Stimulated activated CD8-positive, alpha-beta memory T cell treated with anti-CD3 and anti-CD28 coated beads, Interleukin-4, amount 100 ng/mL, for 1 hour (primary cell): ENCODE measurements at places on chromosomes 4 and X.
A peak's percentile ranks its signal among the peaks of the same experiment; 100 is the strongest.

DNA sequence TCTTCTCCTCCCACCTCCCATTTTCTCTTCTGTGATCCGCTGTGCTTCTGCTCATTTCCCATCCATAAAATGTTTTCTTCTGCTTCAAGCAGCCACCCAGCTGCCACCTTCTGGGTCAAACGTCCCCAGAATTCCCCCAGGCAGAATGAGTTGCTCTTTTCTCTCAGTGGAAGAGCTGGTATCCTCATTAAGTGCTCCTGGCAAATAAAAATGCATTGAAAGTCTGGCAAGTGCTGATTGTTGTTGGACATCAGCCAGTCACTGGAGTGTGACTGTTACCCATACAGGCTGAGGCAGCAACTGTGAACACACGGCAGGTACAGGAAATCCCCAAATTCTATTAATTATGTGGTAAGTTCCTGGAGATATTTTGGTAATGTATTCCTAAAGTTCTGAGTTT lies 52.6 kb downstream of the LIMCH1 start:
- DNase-seq, result no peak

- no peak for DNase-seq
Observed at GRCh38 chrX:102958794-102959193, 21.7 kb downstream of the RAB40AL start.

DNA sequence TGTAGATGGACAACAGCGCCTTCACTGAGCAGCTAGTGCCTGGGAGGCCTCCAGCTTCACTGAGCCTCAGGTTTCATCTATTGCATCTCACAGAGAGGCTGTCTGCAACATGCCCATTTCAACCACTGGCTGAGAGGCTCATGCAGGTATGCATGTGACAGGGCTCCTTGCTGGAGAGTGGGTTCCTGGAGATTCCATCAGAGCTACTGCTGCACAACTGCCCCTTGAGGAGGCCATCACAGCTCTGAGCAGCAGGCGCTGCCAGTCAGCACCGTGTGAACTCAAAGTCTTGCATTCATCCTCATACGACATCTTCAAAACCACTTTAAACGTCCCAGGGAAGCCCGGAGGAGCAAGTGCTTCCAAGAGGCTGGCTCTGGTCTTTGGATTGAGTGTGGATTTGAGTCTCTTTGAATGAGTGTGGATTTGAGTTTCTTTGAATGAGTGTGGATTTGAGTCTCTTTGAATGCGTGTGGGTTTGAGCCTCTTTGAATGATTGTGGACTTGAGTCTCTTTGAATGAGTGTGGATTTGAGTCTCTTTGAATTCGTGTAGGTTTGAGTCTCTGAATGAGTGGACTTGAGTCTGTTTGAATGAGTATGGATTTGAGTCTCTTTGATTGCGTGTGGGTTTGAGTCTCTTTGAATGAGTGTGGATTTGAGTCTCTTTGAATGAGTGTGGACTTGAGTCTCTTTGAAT lies 8.7 kb downstream of the P2RY8 start:
- no peak for DNase-seq

DNA sequence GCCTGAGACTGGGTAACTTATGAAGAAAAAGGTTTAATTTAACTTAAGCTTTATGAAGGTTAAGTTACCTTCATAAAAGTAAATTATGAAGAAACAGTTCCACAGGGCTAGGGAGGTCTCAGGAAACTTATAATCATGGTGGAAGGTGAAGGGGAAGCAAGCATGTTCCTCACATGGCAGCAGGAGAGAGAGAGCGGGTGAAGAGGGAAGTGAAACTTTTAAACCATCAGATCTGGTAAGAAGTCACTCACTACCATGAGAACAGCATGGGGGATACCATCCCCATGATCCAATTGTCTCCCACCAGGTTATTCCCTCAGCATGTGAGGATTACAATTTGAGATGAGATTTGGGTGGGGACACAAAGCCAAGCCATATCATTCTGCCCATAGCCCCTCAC lies 944.7 kb upstream of the NDST4 start:
- no peak for DNase-seq

- DNase-seq, result no peak
Observed at GRCh38 chr4:3250956-3251690, 2.2 kb downstream of the MSANTD1 start.

DNA sequence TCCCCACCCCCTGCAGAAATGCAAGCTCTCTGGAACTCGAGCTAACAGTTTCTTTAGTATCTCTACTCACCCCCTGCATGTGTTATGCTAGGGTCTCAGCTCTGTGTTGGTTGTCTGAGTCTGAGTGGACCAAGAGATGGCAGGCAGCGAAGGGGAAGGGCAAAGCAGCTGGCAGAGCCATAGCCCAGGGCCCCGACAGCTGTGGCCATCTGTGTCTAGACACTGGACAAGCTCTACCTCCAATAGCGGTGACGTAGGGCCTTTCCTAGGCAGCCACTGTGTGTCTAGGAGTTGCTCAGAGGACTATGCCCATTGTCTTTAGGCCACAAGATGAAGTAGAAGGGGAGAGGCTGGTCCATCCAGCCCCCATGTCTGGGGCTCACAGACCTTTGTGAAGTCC lies 79.2 kb downstream of the EFNB1 start:
- DNase-seq, result no peak

GRCh38 chr4:143384381-143384994 lies 47.8 kb downstream of the GAB1 start:
- no peak for DNase-seq

GRCh38 chrX:23263892-23264291 lies 70.8 kb upstream of the PTCHD1 start:
- DNase-seq, result no peak

DNA sequence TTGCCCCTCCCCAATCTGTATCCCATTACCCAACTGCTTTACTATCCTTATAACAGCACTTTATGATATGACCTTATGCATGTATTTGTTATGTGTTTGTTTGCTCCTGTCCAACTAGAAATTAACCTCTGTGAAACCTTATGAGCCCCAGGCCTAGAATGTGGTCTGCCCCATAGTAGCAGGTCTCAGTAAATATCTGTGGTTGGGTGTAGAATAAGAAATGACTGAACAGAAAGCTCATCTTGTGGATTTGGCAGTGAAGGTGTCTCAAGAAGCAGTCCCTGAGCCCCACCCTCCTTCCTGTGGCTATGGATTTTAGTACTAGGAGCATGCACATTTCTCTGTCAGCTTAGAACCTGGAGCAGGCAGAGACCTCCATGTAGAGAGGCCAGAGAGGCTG lies 229.0 kb upstream of the LCORL start:
- DNase-seq, result no peak

GRCh38 chr4:184400375-184400870 lies 73.9 kb downstream of the IRF2 start:
- DNase-seq, result no peak

DNA sequence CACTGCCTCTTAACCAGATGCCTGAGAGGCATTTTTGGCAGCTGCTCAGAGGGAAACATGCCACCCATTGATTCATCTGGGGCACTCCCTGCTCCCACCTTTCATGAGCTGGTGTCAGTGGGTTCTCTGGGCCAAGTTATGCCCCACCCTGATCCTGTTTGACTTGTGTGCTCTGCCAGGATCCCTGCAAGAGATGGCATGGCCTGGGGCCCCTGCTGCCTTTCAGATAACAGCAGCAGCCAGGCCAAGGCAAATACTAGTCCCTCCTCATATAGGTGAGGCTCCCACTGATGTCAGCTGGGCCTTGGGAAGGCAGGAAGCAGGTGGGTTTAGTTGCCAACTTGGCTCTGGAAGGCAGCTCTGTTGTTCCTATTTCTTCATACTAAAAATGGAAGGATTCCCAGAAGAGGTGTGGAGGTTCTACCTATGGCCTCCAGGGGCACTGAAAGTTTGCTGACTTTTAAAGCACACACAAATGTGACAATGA lies 192.9 kb upstream of the RBPJ start:
- no peak for DNase-seq

DNA sequence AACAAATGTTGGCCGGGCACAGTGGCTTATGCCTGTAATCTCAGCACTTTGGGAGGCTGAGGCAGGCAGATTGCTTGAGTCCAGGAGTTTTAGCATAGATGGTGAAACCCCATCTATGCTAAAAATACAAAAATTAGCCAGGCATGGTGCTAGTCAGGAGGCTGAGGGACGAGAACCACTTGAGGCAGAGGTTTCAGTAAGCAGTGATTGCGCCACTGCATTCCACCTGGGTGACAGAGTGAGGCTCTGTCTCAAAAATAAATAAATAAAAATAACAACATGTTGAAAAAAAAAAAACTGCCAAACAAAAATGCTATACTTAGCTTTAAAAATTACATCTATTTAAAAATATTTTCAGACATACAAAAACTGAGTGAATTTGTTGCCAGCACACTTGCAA lies 374.2 kb upstream of the SMIM31 start:
- no peak for DNase-seq

- no peak for DNase-seq
Observed at GRCh38 chrX:103941201-103941975, 21.0 kb upstream of the TMSB15B start.

DNA sequence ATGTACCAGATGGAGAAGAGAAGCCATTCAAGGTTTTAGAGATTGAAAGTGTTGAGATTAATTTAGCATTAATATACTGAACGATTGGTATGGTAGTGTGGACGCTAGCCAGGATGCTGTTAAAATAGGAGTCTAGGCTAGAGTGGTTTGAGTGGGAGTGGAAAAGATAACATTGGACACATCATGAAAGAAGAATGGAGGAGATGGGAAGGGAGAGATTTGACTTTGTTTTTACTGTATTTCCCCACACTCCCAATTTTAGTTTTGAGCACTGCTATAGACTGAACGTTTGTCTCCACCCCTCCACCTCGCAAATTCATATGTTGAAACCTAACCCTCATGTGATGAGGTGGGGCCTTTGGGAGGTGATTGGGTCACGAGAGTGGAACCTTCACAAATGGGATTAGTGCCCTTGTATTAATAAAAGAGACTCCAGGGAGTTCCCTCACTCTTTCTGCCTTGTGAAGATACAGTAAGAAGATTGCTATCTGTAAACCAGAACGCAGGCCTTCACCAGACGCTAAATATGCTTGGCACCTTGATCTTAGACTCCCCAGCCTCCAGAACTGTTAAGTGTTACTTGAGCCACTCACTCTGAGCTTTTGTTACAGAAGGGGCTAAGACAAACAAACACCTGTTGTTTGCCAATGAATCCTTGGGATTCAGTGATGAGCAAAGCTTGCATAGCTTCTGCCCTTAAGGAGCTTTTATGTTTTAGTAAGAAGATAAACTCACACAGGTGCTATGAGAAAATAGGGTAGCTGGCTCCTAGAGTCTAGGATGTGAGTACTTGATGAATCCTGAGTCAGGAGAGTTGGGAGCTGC lies 25.8 kb downstream of the USP9X start:
- DNase-seq, result no peak

GRCh38 chrX:151680805-151681204 lies 14.5 kb upstream of the PRRG3 start:
- DNase-seq, result peak; percentile 7

DNA sequence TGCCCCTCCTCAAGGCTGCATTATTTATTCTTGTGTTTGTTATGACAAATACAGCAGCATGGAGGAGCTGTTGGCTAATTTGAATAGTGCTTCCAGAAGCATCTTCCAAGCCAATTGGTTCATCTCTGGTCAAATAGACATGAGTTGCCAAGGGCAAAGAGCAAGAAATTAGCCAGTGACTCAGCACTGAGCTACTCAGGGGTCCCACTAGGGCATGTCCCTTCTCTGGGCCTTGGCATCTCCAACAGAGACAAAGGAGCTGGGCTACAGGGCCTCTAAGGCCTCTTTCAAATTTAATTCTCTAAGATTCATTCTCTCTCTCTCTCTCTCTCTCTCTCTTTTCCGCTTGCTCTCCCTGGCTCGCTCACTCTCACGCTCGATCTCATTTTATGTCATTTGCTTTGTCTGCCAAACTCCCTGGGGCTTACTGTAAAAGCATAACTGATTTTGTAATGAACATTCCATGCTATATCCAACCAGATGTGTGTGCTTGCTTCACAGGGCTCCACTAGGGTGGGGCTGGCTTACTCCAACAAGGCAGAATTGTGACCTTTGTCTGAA lies 86.7 kb upstream of the MAGEA4 start:
- DNase-seq, result no peak

DNA sequence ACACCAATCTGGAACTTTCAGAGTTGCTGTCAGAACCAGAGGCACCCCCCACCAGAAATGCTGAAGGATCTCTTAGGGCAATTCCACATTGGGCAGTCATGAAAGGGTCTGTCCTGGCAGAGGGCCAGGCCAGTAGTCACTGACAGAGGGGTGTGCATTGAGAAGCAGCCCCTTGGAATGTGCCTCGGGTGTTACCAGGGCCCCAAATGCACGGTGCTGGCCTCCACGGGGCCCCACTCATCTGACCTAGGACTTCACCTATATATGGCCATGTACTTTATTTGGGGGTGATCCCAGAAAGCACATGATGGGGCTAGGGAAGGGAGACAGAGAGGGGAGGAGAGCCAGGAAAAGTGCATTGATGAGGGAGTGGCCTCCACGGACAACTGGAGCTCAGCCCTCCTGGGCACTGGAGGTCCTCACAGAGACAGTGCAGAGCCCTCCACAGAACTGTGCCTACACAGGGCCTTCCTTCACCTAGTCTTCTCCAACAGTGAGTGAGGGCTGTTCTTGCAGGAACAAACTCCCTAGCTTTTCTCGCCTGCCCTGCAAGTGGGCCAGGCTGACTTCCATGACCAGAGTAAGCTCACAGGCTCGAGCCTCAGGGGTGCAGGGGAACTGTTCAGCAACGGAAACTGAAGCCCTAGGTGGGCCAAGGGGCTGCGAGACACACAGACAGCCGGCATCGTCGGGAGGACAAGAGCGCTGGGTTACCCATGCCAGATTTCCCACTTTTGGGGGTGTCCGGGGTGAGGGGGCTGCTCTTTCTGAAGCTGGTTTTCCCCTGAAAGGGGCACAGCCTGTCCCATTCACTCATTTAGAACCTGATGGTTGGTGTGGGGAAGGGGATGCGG lies 136.2 kb downstream of the HMX1 start:
- no peak for DNase-seq

DNA sequence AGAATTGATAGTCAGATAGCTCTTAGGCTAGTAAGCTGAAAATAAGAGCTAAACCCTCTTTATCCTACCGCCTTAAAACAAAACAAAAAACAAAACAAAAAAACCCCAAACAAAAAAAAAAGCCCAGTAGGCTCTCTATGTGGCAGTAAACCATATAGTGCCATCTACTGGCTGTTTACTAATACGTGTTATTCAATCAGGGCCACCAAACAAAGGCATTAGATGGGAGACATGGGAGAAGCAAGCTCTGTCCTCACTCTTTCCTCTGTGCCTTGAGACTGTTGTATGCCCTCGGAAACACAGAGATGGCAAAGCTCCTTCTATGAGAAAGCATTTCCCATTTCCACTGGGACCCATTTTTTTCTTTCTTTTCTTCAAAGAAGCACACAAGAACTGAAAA lies 148.8 kb upstream of the MID1 start:
- DNase-seq, result no peak

DNA sequence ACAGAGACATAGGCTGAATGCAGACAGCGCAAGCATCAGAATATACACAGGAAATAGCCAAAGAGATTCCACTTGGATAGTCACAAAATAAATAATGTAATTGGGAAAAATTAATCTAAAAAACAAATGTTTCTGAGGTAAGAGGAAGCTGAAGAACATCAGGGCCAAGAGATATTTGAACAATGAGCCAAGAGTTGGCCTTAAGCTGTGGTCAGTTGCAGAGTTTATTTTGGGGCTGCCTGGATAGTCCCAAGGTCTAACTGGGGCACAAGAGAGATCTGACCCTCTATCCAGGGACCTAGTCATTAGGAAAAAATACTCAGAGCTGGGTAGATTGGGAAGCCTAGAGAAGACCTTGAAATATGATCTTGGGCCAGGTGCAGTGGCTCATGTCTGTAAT lies 31.3 kb upstream of the FGF16 start:
- DNase-seq, result no peak
